ENCODE measurements at places on chromosomes 2 and 18.

GRCh38 chr2:227761740-227762476, 16.2 kb downstream of the SCYGR8 start:
- DNase-seq, result no peak

GRCh38 chr2:134141598-134142340, 112.1 kb upstream of the MGAT5 start:
- no peak for DNase-seq

DNA sequence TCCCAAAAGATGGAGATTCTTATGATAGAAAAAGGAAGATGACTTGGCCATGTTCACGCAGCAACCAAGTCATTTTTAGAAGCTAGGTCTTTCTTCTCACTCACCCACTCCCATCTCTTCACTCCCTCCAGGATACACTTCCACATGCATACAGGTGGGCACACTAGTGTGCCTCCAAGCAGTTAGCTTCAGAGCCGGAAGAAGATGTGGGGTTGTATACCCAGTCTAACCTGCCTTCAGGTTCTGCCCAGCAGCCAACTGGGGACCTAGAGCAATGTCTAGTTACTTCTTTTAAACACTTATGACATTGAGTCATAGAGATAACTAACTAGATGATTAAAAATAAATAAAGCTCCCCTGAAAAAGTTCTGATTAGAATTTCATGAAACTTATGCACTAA, 21.8 kb upstream of the TANK start:
- peak; percentile 52 for DNase-seq

- no peak for DNase-seq
Measured at GRCh38 chr2:43186679-43187374, 39.6 kb downstream of the ZFP36L2 start.

DNA sequence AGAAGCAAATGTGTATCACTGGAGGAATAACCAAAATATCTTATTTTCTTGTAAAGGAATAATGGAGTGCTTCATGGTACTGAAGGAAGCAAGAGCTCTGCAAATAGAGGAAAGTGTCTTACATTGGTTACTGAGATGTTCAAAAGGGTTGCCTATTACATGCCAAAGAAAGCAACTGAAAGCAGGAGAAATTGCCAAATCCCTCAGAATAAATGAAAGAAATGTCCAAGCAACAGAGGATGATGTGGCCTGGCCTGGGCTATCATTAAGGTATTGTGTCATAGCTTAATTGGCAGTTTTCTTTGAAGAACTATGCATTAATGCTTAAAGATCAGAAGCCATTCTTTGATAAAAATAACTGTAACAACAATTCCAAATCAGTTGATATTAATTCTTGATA, 173.7 kb downstream of the RAB3GAP1 start:
- DNase-seq, result no peak

DNA sequence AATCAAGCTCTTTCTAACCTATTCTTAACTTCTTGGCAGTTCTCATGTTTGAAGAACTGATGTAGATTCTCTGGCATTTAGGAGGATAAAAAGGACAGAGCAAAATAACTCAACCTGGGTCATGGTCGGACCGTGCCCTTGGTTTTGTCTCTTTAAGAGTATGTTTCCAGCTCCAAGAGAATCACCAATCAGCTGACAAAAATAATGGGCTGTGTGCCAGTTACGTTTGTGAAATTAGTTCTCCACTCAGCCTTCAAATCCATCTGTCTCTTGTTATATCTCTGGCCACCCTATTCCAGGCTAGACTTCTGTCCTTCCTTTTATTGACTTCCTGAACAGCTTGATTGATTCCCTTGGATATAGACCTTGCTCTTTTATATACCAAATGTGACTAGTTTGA, 225.7 kb downstream of the EPHA4 start:
- DNase-seq, result no peak

GRCh38 chr2:33042265-33042664, 95.5 kb downstream of the LTBP1 start:
- DNase-seq, result no peak

- DNase-seq, result no peak
Measured at GRCh38 chr2:8193686-8194615, 487.9 kb upstream of the ID2 start.

- no peak for DNase-seq
Measured at GRCh38 chr2:226721541-226721940, 78.1 kb downstream of the IRS1 start.

Measured in GM12865 (cell line).